Activated T-cell treated with anti-CD3 and anti-CD28 coated beads, Interleukin-2, amount 50 U/mL, for 4 hours (primary cell): ENCODE measurements at places on chromosomes 2 and 18. TPM values are rescaled to one million over a fixed set of nuclear protein-coding genes. Genes with fewer than 3 reads are reported as not detected.

DNA sequence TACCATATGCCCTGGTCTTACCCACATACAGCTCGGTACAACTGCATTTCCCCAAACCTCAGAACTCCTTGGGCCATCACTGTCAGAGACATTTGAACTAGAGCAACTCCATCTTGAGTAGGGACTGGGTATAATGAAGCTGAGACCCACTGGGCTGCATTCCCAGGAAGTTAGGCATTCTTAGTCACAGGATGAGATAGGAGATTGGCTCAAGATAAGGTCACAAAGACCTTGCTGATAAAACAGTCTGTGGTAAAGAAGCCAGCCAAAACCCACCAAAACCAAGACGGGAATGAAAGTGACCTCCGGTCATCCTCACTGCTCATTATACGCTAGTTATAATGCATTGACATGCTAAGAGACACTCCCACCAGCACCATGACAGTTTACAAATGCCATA lies 131.3 kb downstream of the PIK3C3 start:
- DNase-seq = no peak

GRCh38 chr2:141591787-141592186 lies 539.0 kb downstream of the LRP1B start:
- no peak for DNase-seq

GRCh38 chr2:98753801-98754200 lies 22.9 kb upstream of the MGAT4A start:
- DNase-seq = no peak

DNA sequence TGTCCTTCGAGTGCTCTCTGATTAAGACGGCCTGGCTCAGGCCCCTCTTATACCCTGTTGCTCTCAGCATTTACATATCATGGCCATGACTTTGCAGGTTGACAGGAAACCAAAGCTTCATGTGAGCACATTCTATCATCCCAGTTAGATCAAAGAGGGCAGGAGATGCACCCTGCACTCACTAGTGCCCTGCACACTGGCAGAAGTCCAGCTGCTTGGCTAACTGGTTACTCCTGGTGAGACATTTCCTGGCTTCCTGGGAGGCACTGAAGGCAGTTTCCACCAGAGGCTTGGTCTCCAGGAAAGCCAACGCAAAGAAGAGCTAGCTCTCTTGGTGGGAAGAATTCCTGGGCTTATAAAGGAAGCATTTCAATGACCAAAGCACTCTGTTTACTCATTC lies 66.3 kb downstream of the LIPG start:
- DNase-seq = no peak

DNA sequence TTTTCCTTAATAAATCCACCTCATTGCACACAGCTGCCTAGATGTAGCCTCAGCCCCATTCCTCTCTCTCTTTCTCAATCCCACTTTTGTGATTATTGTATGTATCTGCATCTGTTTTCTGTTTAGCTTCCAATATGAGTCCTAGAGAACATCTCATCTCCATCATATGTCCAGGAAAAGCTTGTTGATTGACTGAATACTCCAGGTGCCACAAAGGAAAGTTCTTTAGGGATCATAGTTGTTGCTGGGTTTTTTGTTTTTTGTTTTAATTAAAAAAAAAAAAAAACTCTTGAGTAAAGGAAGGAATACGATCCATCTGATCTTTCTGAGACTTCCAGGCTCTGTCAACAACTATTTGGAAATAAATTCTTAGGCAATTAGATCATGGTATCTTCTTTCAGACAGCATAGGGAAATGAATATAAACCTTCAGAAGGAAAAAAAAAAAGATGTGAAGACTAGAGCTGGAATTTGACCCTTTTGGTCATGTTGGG lies 42.5 kb downstream of the KIAA2012 start:
- no peak for DNase-seq

GRCh38 chr2:164943289-164943688 lies 12.0 kb downstream of the SLC38A11 start:
- no peak for DNase-seq

DNA sequence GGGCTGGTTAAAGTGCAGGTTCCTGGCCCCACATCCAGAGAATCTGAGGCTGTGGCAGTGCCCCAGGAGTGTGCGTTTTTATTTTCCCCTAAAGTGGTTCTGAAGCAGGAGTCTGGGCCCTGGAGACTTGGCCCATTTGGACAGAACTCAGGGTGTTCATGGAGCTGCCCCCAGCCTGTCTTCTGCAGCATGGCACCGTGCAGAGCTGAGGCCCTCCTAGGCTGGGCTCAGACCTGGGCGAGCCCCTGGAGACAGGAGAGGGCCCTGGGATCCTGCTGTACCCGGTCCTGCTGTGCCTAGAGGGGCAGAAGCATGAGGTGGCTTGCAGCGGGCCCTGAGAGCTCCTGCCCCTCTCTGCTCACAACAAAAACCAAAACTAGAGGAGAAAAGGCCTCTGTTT lies 58.8 kb upstream of the B3GNT7 start:
- DNase-seq = no peak

- no peak for DNase-seq
Observed at GRCh38 chr2:5706717-5707455, 14.7 kb downstream of the SOX11 start.

- no peak for DNase-seq
Observed at GRCh38 chr2:12391116-12391515, 325.6 kb upstream of the TRIB2 start.

- no peak for DNase-seq
Observed at GRCh38 chr2:35462226-35462998, 893.2 kb upstream of the CRIM1 start.

RNF181 gene
- total RNA-seq = 94.0 TPM

NOSTRIN gene
- 0.15 TPM for total RNA-seq

HOXD1 gene
- not detected for total RNA-seq

TTN gene
- 0.87 TPM for total RNA-seq

EPC2 gene
- total RNA-seq = 32.4 TPM

TDRD15 gene
- total RNA-seq = not detected

TNFRSF11A gene
- total RNA-seq = 2.9 TPM

CBLN2 gene
- not detected for total RNA-seq

RESP18 gene
- not detected for total RNA-seq
